Mammary microvascular endothelial cell (primary cell): ENCODE measurements at places on chromosomes 6 and 20. TPM values are rescaled to one million over a fixed set of nuclear protein-coding genes. Genes with fewer than 3 reads are reported as not detected.

The GSTA2 gene
- total RNA-seq, result not detected in 2 replicates

The PIM1 gene
- 6.1 and 8.4 TPM in 2 replicates for total RNA-seq

The CST9L gene
- total RNA-seq, result not detected in 2 replicates

The TP53TG5 gene
- not detected in 2 replicates for total RNA-seq

The TNNC2 gene
- total RNA-seq, result not detected in 2 replicates

The KHDC1L gene
- not detected in 2 replicates for total RNA-seq
